ENCODE measurements at places on chromosomes 4 and X. TPM values are rescaled to one million over a fixed set of nuclear protein-coding genes. Genes with fewer than 3 reads are reported as not detected.

SLC25A4 gene
- total RNA-seq, result 21.8 TPM

SYNPO2 gene
- total RNA-seq, result 7.6 TPM

TMEM33 gene
- 26.0 TPM for total RNA-seq

GYPE gene
- total RNA-seq, result not detected

CABS1 gene
- total RNA-seq, result not detected

AR gene
- 8.2 TPM for total RNA-seq

CASP3 gene
- total RNA-seq, result 6.5 TPM

TXK gene
- 1.3 TPM for total RNA-seq

ATP11C gene
- 10.5 TPM for total RNA-seq
